ENCODE measurements at places on chromosomes 16 and 17.
A peak's percentile ranks its signal among the peaks of the same experiment; 100 is the strongest.

DNA sequence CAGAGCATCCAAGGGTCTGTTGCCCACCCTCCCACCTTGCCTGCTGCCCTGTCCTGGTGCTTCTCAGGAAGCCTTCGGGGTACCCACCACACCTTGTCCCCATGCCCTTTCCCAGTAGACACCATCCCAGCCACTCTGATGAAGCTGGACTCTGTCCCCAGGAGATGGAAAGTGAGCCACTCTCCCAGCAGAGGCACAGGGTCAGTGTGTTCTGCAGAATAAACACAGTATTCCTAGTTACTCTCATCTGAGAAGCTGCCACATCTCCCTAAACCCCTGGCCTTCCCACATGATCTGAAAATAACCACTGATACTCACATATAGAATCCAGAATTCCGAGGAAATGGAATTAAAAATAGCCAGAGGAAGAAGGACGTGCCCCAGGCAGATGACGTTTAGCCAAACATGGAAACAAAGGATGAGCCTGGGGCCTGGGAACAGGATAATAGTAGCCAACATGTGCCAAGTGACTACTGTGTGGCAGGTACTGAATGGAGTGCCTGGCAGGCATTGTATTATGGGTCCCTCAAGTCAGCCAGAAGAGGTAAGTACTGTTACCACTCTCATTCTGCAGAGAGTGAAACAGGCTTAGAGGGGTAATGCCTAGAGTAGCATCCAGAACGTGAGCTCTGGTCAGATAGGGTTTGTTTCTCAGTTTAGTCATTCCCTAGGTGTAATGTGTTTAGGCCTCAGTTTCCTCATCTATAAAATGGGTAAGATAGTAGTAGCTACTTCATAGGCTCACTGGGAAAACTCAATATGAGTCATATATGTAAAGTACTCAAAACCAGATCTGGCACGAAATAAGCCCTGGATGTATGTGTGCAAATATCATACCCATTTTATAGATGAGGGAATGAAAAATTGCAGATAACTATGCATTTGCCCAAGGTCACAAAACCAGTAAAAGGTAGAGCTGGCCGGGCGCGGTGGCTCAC, 20.8 kb upstream of the PEMT start:
- no peak for DNase-seq

- peak; percentile 49 for DNase-seq
These were observed 665 bp upstream of the ALDH3A2 start for GRCh38 chr17:19647697-19648474.

GRCh38 chr17:46925185-46925868, 2.4 kb downstream of the GOSR2 start:
- DNase-seq = no peak

DNA sequence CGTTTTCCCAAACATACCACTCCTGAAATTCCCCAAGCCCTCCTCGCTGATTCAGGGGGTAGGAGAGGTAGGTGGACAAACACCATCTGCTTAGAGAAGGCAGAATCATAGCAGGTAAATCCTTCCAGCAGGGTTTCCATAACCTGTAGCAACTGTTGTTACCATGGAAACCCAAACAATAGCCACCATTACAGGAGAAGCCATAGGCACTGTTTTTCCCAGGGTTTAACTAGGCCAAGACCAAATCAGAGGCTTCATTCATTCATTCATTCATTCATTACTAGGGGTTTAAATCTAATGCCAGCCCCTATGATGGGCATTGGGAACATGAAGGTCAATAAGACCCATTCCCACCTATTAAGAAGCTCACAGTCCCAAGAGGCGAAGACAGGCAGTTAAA, 25.5 kb upstream of the CIITA start:
- DNase-seq = no peak

- no peak for DNase-seq
These were observed 25.1 kb downstream of the CASKIN2 start for GRCh38 chr17:75490173-75490743.

DNA sequence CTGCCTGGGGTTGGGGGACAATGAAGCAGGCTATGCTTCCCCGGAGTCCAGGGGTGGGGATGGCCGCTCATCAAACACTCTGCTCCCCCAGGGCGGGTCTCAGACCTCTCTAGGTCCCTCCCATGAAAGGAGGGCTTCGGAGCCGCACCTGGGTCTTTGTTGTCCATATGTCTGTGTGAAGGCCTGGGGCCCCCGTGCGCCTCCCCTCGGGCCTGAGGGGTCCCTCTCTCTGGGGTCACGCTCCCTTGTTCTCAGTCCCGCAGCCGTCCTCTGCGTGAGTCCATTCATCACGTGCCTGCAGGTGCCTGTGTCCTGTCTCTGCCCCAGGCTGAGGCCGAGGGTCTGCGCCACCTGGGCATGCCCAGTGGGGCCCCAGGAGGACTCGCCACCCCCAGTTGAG, 15.6 kb downstream of the BAHCC1 start:
- no peak for DNase-seq

DNA sequence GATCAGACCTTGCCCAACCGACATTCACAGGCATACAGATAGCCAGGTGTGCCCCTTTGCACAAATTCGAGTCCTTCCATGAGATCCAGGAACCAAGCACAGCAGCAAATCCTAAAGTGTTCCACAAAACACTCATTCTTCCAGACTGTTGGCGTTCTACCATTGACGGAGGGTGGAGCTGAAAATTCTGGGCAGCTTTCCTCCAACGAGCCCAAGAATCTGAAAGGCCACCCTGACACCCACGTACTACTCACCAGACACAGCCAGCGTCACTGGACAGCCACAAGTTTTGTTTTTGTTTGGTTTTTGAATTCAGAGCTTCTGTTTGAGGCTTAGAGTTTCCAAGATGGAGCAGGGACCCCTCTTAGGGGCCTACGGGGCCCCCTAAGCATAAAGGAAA, 83.8 kb downstream of the PMP22 start:
- no peak for DNase-seq
